Stimulated activated CD8-positive, alpha-beta memory T cell treated with anti-CD3 and anti-CD28 coated beads, Interleukin-12 subunit alpha, Interleukin-12 subunit beta, amount 100 ng/mL, for 1 hour (primary cell): ENCODE measurements at places on chromosomes 2 and 18.

GRCh38 chr2:219447242-219448098 is 12.8 kb downstream of the SPEG start:
- no peak for DNase-seq

DNA sequence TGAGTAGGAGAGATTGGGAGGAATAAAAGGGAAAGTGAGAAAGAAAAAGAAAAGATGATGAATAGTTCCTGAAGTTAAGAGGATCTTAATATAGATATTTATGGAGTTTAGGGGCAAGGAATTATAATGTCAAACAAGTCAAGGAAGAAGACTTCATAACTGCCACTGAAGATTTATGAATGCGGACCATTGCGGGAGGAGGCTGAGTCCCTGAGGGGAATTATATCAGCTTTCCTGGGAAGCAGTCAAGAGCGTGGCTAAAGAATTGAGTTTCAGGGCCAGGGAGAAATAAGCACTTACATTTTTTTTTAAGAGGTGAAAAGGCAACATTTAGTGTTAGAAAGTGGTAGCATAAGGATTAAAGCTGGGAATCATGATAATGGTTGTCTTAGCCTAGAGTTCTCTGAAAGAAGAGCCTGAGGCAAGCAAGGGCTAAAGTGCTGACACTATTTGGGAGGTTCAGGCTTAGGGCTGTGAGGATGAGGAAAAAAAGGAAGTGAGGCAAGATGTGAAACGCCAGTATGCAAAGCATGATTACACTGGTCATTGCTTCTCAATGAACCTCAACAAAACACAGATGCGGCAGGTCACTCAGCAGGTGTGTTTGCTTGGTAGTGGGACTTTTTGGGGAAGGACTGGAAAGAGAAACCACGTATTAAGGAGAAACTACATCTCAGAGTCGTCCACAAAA is 217.1 kb downstream of the SLC4A3 start:
- no peak for DNase-seq

DNA sequence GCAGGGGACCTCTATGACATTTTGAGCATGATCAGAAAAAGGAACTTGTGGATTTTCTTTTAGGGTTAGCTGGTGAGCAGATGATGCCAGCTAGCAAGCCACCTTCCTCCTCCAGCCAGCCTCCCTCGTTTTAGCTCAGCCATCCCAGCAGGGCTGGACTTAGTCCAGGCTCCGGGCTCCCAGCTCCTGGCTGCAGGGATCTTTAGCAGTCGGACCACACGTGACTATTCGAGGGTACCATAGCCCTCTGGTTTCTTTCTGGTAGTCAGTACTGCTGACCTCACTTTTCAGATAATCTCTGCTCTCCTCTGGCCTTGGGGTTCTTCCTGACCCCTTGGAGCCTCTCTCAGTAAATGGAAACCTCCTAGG is 31.8 kb downstream of the NCK2 start:
- DNase-seq = no peak

DNA sequence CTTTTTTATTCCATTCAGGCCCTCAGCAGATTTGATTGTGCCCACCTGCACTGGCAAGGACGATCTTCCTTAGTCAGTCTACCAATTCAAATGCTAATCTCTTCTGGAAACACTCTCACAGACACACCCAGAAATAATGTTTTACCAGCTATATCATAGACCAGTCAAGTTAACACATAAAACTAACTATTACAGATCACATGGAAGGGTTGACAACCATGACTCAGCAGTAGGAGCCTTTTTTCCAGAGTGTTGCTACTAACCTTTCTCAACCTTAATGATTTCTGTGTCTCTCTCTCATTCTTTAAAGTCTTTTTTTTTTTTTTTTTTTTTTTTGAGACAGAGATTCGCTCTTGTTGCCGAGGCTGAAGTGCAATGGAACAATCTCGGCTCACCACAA is 143.5 kb upstream of the MSH6 start:
- DNase-seq = no peak

DNA sequence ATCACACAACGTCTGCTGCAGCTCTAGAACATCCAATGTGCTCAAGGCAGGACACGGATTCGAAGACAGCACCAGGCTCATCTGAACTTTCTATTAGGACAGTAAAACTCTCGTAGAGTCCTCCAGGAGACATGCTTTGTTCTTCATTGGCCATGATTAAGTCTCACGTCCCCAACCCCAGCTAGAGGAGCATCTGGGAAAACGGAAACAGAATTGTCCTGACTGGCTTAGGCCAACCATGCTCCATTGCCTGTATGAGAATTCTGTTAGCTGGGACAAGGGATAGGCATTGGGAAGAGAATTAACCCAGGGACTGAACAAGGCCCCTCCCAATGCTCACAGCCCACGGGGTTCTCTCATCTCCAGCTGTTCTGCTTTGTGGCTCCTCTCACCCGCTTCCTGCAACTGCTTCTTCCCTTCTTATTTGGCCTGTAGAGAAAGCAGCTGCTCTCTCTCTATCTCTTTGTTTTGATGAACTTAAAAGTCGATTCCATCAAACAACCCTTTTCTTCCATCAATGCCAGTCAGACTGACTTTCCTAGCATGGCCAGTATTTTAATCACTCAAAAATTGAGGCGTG is 75.6 kb downstream of the C1QL2 start:
- no peak for DNase-seq

GRCh38 chr2:215031321-215031720 is 107.1 kb downstream of the ABCA12 start:
- no peak for DNase-seq
